ENCODE measurements at places on chromosomes 7 and 10.

DNA sequence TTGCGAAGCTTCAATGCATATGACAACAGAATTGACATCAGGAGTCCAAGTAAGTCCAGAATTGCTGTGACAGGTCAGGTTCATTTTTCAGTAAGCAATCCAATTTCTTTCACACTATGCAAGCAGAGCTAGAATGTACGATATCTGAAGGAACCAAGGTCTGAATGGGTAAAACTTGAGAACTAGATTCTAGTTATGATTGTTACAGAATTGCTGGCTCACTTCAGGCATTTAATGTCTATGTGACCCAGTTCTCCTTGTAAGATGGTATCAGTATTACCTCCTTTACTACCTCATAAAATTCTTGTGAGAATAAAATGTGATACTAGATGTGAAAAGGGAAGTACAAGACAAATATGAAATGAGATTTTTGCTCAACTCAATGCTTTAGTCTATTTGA lies 159.6 kb downstream of the GPR158 start:
- no peak for DNase-seq

DNA sequence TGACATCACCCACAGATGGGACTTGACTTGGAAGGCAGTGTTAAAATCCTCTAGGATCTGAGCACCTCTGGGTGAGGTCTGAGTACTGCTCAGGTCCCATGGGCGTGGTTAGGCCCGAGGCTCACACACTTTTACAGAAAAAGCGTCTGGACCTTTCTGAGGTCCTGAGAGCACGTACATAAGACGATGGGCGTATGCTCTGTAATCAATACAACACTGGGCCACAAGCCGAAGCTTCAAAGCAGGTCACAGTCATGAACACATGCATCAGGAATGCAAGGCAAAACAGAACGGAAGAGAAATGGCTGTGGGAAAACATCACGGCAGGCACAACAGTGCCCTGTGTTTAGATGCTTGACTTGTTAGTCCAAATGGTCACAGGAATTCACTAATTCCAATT lies 112.2 kb downstream of the LARP4B start:
- no peak for DNase-seq

- DNase-seq: no peak
Measured at GRCh38 chr10:35456153-35456720, 119.9 kb downstream of the CCNY start.

DNA sequence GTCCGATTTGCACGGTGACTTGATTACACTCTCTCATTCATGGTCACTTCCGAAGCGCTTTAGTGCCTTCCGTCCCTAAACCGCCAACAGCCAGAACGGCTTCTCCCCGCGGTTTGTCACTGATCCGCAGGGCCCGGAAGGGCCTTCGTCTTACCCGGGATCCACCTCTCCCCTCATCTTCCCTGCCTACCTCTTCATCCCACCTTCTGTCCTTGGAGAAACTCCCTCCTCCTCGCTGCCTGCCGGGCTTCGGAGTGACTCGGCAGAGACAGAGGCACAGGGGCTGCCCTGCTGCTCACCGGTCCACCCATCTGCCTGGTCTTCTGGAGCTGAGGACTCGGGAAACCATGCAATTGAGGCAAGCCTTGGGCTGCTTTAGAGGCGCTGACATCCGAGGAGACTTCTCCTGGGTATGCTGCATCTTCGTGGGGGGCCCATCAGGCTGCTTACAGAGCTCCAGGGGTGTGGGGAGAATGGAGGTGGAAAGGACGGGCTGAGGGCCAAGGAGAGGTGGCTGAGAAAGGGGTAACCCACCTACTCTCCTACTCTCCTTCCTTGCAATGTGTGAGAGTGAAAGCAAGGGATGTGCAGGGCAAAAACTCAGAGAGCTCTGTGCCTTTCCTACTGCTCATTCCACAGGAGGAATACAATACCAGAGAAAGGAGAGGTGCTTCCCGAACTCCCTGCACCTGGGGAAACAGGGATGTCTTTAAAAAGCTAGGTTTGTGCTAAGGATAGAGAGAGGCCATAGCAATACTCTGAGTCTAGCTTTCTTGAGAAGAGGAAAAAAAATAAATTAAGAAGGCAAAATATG lies 1.0 kb upstream of the HOXA11 start:
- DNase-seq: no peak

- DNase-seq: no peak
Measured at GRCh38 chr10:78044699-78045098, 11.0 kb downstream of the RPS24 start.

DNA sequence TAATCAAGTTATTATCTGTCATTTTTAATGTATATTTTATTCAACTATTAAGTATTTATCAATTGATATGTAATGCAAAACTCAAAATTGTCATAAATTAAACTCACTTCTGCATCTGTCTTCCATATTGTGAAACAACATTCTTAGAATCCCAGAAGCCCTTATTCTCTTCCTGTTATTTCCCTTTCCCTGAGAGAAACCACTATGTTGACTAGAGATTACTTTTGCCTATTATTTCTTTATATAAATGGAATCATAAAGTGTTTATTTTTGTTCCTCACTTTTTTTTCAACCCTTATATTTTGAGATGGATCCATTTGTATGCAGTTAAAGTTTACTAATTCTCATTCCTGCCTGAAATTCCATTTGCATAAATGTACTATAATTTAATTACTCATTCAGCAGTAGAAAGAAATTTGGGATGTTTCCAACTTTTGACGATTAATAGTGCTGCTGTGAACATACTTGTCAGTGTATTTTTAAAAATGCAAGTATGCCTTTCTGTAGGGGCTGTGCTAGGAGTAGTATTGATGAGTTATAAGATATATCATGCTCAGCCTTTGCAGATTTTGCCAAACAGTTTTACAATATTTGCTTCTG lies 211.2 kb downstream of the SEMA3D start:
- no peak for DNase-seq

DNA sequence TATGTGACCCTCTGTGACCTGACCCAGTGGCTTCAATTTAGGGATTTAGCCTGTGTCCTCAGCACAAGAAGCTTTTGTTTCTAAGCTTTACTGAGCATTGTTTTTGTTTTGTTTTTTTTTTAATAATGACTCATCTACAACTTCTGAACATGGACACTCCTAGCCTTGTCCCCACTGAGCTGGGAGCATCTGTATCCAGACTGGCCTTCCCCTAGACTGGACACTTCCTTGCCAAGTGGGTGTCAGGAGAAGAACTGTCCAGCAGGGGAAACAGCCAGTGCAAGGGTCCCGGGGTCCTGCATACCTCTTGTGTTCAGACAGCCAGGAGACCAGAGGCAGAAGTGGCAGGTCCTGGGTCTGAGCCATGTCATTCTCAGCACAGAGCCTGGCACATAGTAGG lies 108.6 kb downstream of the TMEM130 start:
- no peak for DNase-seq

DNA sequence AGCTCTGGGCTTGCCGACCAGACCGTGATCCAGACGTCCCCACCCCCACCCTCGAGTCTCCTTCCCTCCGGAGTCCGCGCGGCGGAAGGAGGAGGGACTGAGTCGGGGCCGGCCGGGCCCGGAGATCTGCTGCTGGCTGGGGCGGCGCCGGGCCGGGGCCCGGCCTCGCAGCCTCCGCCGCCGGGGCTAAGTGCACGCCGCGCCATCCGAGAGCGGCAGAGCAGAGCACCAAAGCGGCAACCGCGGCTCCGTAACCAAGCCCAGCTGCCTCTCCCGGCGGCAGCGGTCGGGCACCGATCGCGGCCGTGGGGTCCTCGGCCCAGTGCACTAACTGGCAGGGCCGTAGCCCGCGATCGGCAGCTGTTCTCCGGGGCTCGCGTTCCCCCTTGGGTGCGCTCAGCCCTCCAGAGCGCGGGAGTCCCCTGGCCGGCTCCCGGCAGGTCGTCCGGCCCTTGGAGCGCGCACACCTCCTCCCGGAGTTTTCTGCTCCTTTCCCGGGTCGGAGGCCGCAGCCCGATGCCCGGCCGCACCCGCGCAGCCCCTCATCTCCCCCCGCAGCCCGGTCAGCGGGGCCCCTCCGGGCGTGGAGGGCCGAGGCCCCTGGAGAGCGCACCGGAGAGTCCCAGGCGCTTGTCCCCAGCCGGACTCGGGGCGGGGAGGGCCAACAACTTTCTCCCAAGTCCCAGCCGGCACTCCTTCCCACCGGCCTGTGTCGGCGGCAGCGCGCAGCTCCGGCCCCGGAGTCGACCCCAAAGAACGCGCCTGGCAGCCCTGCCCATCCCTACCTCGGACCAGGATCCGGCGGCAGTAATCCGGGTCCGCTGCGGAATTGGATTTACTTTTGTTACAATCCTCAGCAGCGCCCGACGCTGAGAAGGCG lies 799 bp downstream of the VAX1 start:
- no peak for DNase-seq

GRCh38 chr7:144497282-144497681 lies 93.8 kb upstream of the NOBOX start:
- no peak for DNase-seq

DNA sequence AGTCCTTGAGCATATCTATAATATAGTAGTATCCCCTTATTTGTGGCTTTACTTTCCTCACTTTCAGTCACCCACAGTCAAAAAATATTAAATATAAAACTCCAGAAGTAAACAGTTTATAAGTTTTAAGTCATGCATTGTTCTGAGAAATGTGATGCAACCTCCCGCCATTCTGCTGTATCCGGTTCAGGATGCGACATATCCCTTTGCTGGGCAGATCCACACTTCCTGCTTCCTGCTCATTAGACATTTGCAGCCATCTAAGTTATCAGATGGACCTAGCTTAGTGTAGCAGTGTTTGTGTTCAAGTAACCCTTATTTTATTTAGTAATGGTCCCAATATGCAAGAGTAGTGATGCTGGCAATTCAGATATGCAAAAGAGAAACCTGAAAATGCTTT lies 38.9 kb upstream of the BMS1 start:
- no peak for DNase-seq

DNA sequence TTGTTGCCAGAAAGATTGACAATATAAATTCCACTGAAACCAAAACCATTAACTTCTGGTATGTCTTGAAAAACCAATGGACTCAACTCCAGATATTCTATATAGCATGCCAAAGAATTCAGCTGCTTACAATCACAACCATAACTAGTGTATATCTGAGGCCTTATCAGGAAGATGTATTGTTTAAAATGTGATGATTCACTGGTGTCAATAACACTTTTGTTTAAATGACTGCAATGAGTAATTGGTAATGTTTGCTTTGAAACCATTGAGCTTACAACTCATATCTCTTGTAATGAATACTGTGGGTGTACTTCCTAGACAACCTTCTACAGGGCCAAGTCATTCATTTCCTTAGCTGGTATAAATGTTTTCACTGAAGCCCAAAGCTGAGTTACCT lies 727.9 kb upstream of the KCND2 start:
- DNase-seq: no peak
